Left kidney (tissue), 8 donors: ENCODE measurements at places on chromosomes 16 and 17. TPM values are rescaled to one million over a fixed set of nuclear protein-coding genes. Genes with fewer than 3 reads are reported as not detected.
A peak's percentile ranks its signal among the peaks of the same experiment; 100 is the strongest.

DNA sequence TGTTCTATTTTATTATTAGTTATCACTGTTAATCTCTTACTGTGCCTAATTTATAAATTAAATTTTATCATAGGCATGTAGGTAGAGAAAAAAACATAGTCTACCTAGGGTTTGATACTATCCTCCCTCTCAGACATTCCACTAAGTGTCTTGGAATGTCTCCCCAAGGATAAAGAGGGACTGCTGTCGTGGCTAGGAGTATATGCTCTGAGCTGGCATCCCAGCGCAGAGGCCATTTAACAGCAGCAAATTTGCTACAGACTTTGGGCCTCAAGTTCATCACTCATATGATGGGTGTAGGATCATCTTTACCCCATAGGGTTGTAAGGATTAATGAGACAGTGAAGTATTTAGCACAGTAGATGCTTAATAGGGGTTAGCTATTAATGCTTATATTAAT, 56.7 kb downstream of the ZFHX3 start:
- DNase-seq, result no peak

- DNase-seq, result no peak
These were observed 7.0 kb downstream of the CUEDC1 start for GRCh38 chr17:57948169-57948554.

ADAD2 gene
- not detected for polyA plus RNA-seq

DNA sequence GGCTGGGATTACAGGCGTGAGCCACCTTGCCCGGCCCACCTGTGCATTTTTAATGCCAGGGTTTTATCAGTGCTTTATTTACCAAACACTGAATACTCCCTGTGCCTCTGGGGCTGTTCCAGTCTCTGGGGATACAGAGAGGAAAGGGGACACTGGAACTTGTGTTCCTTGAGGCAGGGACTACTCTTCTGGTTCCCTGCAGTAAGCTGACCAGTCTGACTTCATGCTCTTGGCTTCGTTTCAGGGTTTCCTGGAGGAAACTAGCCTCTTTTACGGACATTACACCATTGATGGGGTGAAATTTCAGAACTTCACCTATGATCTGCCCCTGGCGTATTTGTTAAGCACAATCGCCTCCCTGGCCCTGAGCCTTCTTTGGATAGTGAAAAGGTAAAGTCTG, 37.4 kb upstream of the COQ7 start:
- no peak for DNase-seq

- DNase-seq, result no peak
These were observed 10.6 kb upstream of the SEPHS2 start for GRCh38 chr16:30456302-30456701.

DNA sequence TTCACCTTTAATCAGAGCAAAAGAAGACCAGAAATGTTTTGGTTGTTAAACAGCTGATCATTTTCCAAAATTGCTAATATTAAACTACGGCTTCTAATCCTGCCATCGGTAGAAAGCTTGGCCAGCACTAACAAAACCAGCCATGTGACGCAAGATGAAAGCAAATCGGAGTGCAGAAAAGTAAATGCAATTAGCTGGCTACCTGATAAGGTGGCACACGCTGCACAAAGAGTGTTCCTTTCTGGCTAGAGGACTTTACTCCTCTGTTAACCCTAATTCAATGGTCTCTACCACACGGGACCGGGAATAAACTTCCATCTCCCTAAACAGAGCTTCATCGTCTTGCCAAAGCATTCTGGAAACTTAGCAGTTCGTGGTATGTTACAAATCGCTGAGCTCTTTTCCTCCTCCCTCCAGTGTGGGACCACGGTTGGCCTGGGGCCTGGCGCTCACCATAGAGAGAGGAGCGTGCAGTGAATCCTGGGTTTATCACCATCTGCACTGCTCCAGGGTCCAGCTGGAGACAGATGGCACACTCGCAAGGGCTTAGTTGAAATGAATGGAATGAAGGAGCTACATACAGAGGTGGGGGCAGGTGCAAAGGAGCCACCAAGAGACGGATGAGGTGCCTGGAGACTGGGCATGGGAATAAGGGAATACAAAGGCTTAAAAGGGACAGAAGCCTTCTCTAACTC, 10.1 kb upstream of the COG1 start:
- no peak for DNase-seq

PLK1 gene
- 38.8 TPM for polyA plus RNA-seq

GGT6 gene
- 6.3 TPM for polyA plus RNA-seq

- DNase-seq, result no peak
These were observed 258.3 kb upstream of the MON1B start for GRCh38 chr16:76932541-76933211.

TEKT1 gene
- 0.62 TPM for polyA plus RNA-seq

DNA sequence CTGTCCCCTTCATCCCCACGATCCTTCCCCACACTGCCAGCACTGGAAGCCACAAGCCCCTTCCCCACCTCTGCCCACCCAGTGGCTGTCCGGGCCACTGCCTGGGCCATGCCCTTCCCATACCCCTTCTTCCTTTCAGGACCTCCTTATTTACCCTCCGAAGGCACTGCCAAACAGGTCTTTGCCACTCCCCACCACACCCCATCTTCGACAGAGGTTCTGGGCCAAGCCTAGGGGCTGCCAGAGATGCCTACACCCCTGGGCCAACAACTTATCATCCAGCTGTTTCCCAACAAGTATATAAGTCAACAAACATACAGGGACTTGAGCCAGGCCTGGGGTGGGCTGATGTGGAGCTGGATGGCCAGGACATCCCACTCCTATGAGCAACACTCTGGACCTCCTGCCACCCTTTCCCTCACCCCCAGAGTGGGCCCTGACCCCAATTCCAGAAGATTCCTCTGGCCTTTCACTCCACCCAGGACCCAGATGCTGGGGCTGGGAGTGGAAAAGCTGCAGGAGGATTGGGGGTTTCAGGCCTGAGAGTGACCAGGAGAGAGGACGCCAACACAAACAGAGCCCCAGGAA, 1.5 kb upstream of the PPP1R1B start:
- no peak for DNase-seq

GRCh38 chr17:18318117-18318516, 3.0 kb downstream of the SMCR8 start:
- no peak for DNase-seq

GRCh38 chr16:59878479-59878878, 1144.4 kb upstream of the GOT2 start:
- DNase-seq, result no peak

SOCS3 gene
- 12.1 TPM for polyA plus RNA-seq

SLC47A2 gene
- polyA plus RNA-seq, result 5.5 TPM

DNA sequence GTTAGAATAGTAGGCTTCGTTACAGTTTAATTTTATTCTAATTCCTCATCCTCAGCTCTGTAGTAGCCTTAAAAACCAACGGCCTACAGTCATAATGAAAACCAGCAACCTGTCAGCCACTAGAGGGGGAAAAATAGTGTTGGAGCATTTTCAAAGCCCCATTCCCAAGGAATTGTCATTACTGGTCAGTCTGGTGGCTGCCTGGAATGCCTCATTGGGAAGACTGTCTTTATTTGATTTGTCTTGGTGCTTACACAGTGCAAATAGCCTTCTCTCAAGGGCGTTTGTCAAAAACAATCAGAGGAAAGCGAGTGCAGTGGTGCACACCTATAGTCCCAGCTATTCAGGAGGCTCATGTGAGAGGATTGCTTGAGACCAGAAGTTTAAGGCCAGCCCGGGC, 4.7 kb downstream of the LPCAT2 start:
- DNase-seq, result no peak

DNA sequence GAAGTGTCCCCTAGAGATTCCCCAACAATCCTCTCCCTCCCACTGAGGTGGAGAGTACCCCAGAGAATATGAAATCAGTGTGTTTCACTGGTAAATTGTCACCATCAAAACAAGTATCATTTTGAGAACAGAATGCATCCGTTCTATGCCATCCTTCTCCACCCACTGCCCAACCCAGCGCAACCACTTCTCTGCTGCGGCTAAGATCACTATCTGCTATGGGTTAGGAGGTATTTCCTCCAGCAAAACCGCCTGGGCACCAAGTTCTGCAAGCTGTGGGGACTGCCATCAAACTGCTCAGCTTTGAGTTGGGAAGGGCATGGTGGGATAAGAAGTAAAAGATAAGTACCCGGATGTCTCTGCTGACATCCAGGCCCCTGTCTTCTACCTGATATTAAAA, 24.4 kb downstream of the CNTNAP1 start:
- DNase-seq, result no peak

- DNase-seq, result no peak
These were observed 692.5 kb downstream of the TOX3 start for GRCh38 chr16:51854401-51854951.

- DNase-seq, result no peak
These were observed 95.2 kb upstream of the SEC14L1 start for GRCh38 chr17:77045441-77046041.

MVP gene
- 15.3 TPM for polyA plus RNA-seq

DNA sequence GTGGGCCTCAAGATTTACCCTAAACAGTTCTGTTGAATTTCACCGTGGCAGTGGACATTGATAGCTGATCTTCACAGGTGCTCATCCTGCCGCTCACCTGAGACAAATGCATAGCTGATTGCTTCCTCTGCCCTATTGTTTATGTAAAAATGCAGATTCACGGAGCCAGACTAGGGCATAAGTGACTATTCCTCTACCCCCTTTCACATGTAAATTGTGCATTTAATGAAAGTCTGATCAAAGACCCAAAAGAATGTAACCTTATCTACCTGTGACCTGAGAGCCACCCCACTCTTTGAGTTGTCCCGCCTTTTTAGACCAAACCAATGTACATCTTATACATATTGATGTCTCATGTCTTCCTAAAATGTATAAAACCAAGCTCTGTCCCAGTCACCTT, 312.4 kb upstream of the CDH5 start:
- DNase-seq, result no peak

RND2 gene
- 3.5 TPM for polyA plus RNA-seq

DNA sequence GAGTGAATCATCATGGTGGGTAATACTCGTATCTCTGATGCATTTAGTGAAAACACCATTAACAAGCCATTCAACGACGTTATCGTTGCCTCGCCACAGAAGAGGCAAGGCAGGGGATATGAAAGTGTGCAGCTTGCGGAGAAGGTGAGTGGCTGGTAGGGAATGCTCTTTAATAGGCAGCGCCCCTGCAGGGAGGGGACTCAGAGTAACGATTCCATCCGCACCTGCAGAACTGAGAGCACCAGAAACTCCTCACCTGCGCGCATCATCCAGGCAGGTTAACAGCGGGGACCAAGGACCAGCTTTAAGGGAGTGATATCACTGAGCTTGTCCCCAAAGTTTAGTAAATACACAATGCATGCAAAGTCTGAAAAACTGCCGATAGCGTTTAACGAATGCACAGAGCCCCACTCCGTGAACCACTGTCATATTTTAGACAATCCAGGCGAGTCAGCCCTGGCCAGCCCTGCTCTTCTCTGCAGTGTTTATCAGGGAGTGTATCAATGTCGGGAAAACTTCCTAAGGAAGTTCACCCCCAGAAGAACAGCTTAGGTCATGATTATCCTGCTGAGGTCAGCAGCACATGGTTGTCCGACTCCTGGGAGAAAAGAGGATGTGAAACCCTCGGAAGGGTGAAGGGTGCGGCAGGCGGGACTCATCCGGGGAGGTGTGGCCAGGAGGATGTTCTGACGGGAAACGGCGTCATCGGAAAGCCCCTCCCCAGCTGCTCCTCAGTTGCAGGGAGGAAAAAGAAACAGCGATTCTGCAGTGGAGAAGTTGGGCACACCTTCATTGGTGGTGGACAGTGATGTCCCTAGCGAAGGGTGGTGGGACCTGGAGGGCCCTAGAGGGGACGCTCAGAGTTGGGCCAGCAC, 68.5 kb upstream of the DNAH17 start:
- DNase-seq, result peak; percentile 6

GRCh38 chr16:26391833-26392232, 674.9 kb upstream of the C16orf82 start:
- DNase-seq, result no peak

GRCh38 chr16:29857133-29857760, 5.8 kb downstream of the CDIPT start:
- DNase-seq, result no peak

DNAI2 gene
- polyA plus RNA-seq, result 0.12 TPM

- DNase-seq, result no peak
These were observed 4.0 kb downstream of the CIAO2B start for GRCh38 chr16:66930189-66930588.

ABCC11 gene
- 0.20 TPM for polyA plus RNA-seq

KRTAP4-1 gene
- polyA plus RNA-seq, result not detected

ELMO3 gene
- polyA plus RNA-seq, result 4.7 TPM

GRCh38 chr17:304461-304860, 48.1 kb downstream of the RPH3AL start:
- DNase-seq, result no peak

DNA sequence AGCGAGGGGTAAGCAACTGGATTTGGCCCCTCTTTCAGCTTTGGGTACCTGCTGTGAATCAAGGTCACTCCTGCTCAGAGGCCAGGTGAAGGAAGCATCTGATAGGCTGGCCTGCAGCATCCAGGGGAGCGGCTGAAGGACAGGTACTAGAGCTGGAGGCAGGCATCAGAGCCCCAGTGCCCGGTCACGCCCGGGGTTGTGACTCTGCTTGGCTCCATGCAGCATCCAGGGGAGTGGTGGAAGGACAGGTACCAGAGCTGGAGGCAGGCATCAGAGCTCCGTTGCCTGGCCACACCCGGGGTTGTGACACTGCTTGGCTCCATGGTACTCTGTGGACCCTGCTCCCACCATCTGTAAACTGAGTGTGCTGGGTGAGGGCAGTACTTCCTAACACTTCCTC, 189.7 kb downstream of the XYLT1 start:
- no peak for DNase-seq

GRCh38 chr16:73232555-73233328, 184.8 kb upstream of the ZFHX3 start:
- DNase-seq, result no peak

DNA sequence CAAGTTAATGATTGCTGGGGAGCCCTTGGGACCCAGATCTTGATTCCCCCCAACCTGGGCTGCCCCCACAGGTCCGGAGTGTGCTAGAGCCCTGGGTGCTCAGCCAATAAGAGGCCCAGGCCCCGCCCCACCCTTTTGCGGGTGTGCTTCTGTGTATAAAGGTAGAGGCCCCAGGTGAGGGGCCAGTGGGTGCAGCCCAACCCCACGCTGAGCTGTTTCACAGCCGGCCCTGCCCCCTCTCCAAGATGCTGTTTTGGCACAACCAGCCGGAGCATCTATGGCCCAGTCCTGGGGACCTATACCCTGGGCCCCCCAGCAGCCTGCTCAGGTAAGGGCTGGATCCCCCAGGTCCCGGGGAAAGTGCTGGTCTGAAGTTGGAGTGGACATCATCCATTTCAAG, 11.8 kb upstream of the STAC2 start:
- DNase-seq, result no peak

GRCh38 chr16:21167360-21167759, 8.9 kb downstream of the LDAF1 start:
- no peak for DNase-seq

CDH8 gene
- polyA plus RNA-seq, result 4.6 TPM

- no peak for DNase-seq
These were observed 240 bp downstream of the WBP2 start for GRCh38 chr17:75854881-75855309.

- DNase-seq, result no peak
These were observed 10.3 kb downstream of the MYCBPAP start for GRCh38 chr17:50518384-50519023.
